Endothelial cell of coronary artery (primary cell): ENCODE measurements at places on chromosomes 7 and 10. TPM values are rescaled to one million over a fixed set of nuclear protein-coding genes. Genes with fewer than 3 reads are reported as not detected.

The ACTL6B gene
- total RNA-seq: not detected in 2 replicates

The KLHDC10 gene
- 24.8 and 26.4 TPM in 2 replicates for total RNA-seq

The LEP gene
- total RNA-seq: under 0.01 TPM in 1 of 2 replicates, not detected in the other

The STEAP2 gene
- 0.81 and 1.2 TPM in 2 replicates for total RNA-seq

The SPDYE8 gene
- total RNA-seq: not detected in 2 replicates

The SPDYE2 gene
- total RNA-seq: not detected in 2 replicates

The CFAP43 gene
- total RNA-seq: under 0.01 and 0.09 TPM in 2 replicates

The PTPRZ1 gene
- total RNA-seq: 0.56 TPM in 1 of 2 replicates, not detected in the other

The CALML3 gene
- total RNA-seq: not detected in 2 replicates

The ASZ1 gene
- total RNA-seq: not detected in 2 replicates

The RTKN2 gene
- 0.09 and 0.63 TPM in 2 replicates for total RNA-seq

The PRLHR gene
- total RNA-seq: not detected in 2 replicates

The ATG9B gene
- total RNA-seq: 0.09 and 0.19 TPM in 2 replicates

The CEP55 gene
- 18.3 and 42.4 TPM in 2 replicates for total RNA-seq

The MYH16 gene
- total RNA-seq: 0.38 and 0.72 TPM in 2 replicates

The PAX2 gene
- total RNA-seq: not detected in 2 replicates

The CCL24 gene
- 0.28 TPM in 1 of 2 replicates, not detected in the other for total RNA-seq

The SORCS1 gene
- not detected in 2 replicates for total RNA-seq

The CNNM1 gene
- total RNA-seq: under 0.01 TPM in 1 of 2 replicates, not detected in the other

The TMEM176A gene
- total RNA-seq: not detected in 2 replicates

The INHBA gene
- total RNA-seq: 4.0 and 4.5 TPM in 2 replicates

The MYOF gene
- 155 and 257 TPM in 2 replicates for total RNA-seq

The CPA2 gene
- total RNA-seq: not detected in 2 replicates

The SLC26A5 gene
- total RNA-seq: not detected in 2 replicates
